Keratinocyte (primary cell): ENCODE measurements at places on chromosomes 3 and 15. TPM values are rescaled to one million over a fixed set of nuclear protein-coding genes. Genes with fewer than 3 reads are reported as not detected.

GRCh38 chr3:155079468-155079745 lies 712 bp upstream of the MME start:
- no peak for DNase-seq

DNA sequence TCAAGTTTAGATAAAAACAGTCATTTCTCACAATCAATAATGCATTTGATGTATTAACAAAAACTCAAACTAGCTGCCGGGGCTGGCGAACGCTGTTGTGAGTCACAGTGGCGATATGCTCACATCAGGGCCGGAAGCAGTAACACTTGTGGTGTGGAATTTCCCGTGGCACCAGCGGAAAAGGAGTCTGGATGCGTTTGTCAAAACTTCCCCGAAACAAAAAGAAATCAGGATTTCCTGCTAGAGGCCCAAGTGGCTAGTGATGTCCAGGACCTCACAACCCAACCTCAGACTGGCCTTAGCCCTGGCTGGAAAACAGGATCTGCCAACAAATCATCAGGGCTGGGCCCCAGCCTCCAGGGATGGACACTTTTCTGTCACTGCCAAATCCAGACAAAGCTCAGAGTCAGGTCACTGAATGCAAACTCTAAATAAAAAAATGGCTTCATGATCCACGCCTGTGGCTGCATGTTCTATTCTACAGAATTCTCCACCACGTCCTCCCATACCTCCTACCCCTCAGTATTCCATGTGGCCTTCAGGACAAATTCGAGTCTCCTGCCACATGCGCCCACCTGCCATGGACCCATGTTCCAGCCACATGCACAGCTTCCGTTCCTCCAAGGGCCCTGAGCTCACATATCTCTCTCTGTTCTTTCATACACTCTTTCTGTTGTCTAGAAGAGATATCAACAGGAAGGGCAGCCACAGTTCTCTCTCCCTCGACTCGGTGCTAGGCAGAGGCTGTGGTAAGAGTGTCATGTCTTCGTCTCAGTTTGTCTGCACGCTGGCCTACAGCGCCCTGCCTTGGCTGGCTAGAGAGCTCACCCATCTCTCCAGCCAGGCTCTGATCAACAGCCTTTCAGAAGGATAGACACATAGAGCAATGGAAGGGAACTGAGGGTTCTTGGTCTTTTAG lies 35.4 kb downstream of the EHD4 start:
- DNase-seq, result no peak

GRCh38 chr3:185405243-185405642 lies 42.3 kb downstream of the MAP3K13 start:
- no peak for DNase-seq

- no peak for DNase-seq
Observed at GRCh38 chr15:28934645-28935044, 48.9 kb downstream of the APBA2 start.

DNA sequence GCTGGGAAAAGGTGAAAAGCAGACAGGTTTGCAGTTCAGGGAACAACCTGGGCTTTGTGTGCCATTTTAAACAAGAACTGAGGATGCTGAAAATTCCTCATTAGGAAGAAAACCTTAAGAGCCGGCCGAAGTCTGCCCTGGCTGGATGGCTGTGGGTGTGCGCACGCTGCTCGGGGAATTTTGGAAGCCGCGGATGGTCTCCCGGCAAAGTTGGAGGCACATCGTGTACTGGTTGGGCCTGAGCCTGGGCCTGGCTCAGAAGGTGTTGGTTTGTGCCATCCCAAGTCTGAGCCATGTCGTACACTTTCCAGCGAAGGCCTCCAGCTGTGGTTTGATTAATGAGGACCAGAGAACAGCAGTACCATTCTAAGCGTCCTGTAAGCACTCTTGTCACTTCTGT lies 188.2 kb downstream of the ATP10A start:
- no peak for DNase-seq

- DNase-seq, result no peak
Observed at GRCh38 chr3:177754508-177754921, 557.2 kb upstream of the TBL1XR1 start.

GRCh38 chr3:187594272-187594671 lies 75.9 kb downstream of the SST start:
- DNase-seq, result no peak

- no peak for DNase-seq
Observed at GRCh38 chr3:177878192-177878591, 658.0 kb upstream of the KCNMB2 start.

- DNase-seq, result no peak
Observed at GRCh38 chr3:125212509-125213363, at the start of gene SLC12A8. Gene SLC12A8, minus strand, starts transcription at chr3:125212748. Its CDS starts 1,399 bp downstream, at chr3:125211349.

- no peak for DNase-seq
Observed at GRCh38 chr15:29873264-29873663, 51.0 kb upstream of the TJP1 start.

DNA sequence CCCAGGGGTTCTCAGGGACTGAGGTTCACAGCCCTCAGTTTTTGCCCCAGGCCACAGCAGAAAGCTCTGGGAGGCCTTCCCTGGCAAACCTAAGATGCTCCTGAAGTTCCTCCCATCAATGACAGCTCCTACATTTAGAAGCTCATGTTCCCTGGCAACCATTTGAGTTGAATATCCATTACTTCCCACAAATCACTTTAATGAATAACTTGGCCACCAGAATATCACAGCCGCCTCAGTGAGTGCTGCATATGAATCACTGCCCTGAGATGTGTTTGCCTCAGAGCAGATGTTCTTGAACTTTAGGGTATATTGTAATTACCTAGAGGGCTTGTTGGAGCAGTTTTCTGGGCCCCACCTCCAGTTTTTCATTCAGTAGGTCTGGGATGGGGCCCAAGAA lies 27.4 kb downstream of the SLCO2A1 start:
- no peak for DNase-seq

DNA sequence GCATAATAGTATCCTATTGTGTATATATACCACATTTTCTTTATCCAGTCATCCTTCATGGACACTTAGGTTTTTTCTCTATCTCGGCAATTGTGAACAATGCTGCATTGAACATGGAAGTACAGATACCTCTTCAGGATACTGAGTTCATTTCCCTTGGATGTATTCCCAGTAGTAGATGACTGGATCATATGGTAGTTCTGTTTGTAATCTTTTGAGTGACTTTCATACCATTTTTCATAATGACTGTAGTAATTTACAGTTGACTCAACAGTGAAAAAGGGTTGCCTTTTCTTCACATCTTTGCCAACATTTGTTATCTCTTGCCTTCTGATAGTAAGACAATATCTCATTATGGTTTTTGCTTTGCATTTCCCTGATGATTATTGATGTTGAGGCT lies 21.8 kb downstream of the MYH15 start:
- DNase-seq, result no peak

DNA sequence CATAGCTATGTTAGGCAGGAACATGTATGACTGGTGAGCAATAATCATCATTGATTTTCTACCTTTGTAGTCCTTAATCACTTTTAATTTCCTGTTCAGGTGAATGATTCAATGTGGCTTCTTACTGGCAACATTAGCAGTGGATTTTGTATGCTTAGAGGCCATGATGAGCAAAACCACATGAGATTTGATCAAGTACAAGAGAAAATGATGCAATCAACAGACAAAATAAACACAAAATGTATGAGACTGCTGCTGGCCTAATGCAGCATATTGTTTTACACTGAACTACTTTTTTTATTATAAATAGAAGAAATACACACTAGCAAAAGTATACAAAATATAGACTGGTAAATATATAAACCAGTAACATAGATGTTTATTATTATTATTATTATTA lies 47.5 kb upstream of the SI start:
- DNase-seq, result no peak

- no peak for DNase-seq
Observed at GRCh38 chr15:58522865-58523264, 91.1 kb downstream of the LIPC start.

GRCh38 chr3:105365391-105366325 lies 1.1 kb upstream of the ALCAM start:
- DNase-seq, result no peak

DNA sequence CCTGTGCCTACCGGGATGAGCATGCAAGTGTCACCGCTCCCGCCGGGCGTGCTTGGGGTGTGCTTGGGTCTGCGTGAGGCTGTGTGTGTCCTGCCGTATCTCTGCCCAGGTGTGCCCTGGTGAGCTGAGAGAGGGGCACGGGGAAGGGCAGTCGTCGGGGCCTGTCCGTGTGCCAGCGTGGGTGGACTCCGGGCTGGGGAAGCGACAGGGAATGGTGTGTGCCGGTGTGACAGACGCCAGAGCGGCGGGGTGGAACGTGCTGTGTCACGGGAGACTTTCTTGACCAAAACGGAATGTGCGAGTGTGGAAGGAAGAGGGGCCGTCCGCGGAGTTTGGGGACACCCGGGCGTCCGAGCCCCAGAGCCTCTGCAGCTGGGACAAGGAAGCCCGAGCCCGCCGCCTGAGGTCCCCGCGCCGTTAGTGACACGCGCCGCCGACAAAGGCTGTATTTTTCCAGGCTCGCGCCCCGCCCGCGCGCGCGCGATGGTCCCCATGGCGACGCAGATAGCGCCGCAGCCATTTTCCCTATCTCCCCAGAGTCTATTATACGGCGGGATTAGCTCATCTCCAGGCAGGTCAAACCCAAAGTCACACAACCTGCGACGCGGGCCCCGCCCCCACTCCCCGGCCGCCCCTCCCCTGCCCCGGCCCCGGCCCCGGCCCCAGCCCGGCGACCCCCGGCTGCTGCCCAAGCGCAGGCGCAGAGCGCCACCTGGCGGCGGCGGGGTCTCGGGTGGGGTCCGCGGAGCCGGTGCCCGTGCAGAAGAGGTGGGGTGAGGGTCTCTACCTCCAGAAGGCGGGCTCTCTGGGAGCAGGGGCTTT lies 4.5 kb upstream of the GATA2 start:
- DNase-seq, result no peak

- DNase-seq, result no peak
Observed at GRCh38 chr15:77737238-77738037, 104.7 kb upstream of the LINGO1 start.

DNA sequence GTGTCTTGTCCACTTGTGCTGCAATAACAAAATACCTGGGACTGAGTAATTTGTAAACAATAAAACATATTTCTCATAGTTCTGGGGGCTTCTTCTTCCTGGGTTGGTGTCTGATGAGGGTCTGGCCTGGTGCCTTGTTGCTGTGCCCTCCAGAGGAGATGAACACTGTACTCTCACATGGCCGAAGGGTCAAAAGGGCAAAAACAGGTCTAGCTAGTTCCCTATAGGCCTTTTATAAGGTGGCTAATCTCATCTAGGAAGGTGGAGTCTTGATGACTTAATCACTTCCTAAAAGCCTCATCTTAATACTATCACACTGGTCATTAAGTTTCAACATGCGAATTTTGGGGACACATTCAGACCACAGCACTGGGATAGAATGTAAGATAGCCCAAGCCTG lies 228.4 kb downstream of the TLE3 start:
- no peak for DNase-seq

- DNase-seq, result no peak
Observed at GRCh38 chr3:30948426-30948825, 54.0 kb upstream of the GADL1 start.

DNA sequence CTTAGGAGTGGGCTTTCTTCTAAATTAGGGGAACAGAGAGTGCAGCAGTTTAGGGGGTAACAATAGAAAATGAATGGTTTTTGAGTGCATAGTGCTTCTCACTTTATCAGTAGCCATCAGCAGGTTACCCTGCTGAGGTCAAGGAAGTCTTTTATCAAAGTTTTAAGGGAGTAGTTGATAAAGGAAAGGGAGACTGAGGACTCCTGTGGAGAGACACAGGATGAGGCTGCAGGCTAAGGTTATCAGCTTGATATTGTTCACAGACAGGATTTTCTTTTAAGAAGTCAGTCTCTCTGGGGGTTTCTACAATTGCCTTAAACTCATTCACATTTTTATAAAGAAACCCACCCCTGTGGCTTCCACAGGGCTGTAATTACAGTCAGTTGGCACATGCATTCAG lies 205.0 kb downstream of the AGBL1 start:
- no peak for DNase-seq

DNA sequence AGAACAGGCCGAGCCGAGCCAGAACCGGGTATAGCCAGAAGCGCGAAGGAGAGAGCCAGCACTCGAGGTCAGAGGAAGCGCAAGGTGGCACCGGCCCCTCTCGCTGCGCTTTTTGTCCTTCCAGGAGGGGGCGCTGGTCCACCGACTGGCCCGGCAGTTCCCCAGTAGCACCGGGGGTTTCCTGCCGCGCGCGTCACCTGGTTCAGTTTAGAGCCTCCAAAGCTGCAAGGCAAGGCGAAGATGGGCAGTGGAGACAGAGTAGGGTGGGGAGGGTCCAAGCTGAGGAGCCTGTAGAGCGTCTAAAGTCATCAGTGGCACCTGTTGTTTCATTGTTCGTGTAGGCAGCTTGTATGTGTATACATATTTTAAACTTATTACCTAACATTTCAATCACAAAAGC lies 7.6 kb upstream of the NR2E3 start:
- no peak for DNase-seq

GRCh38 chr15:77181305-77182074 lies 110.6 kb upstream of the TSPAN3 start:
- no peak for DNase-seq

GRCh38 chr15:34434627-34435305 lies 2.8 kb downstream of the GOLGA8A start:
- DNase-seq, result no peak

DNA sequence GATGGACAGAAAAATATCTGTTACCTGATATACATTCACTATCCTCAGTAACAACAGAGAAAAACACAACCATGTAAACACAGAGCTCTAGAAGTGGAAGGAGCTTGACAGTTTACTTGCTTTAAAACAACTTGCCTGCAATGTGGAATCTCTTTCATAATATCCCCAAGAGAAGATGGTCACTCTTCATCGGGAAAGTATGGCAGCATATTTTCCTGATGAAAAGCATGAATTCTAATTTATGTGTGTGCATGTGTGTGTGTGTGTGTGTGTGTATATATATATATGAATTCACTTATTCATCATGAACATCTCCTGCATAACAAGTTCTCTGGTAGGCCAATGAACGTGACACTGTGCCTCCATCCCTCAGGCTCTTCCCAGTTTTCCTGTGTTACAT lies 81.2 kb downstream of the EFL1 start:
- no peak for DNase-seq

Gene MKRN3
- polyA plus RNA-seq, result not detected in 3 replicates

Gene CD96
- polyA plus RNA-seq, result 0.08 to 0.14 TPM (median 0.13 TPM) in 3 replicates

Gene WDR5B
- polyA plus RNA-seq, result 2.0 to 4.0 TPM (median 3.0 TPM) in 3 replicates

Gene INSYN1
- polyA plus RNA-seq, result 0.26 to 1.5 TPM (median 0.47 TPM) in 3 replicates

Gene SLC12A8
- polyA plus RNA-seq, result 6.9 to 10.1 TPM (median 9.2 TPM) in 3 replicates

Gene PCOLCE2
- 1.7 to 2.4 TPM (median 2.4 TPM) in 3 replicates for polyA plus RNA-seq

Gene PTPRG
- polyA plus RNA-seq, result 10.0 to 17.7 TPM (median 12.1 TPM) in 3 replicates

Gene SLC51A
- polyA plus RNA-seq, result not detected in 3 replicates

Gene COL8A1
- polyA plus RNA-seq, result 98.8 to 180 TPM (median 102 TPM) in 3 replicates

Gene FBXL22
- 0.04 TPM in 2 of 3 replicates, not detected in the other for polyA plus RNA-seq
